Fibroblast of skin of back (primary cell): ENCODE measurements at places on chromosomes 2 and 18.

GRCh38 chr2:112646791-112647689 lies 1.3 kb downstream of the SLC20A1 start:
- DNase-seq: no peak

GRCh38 chr2:70381821-70382220 lies 80.0 kb upstream of the FAM136A start:
- peak; percentile 11 for DNase-seq

GRCh38 chr2:176078541-176079284 lies 5.0 kb downstream of the EVX2 start:
- no peak for DNase-seq

- DNase-seq: no peak
These were observed 7.1 kb downstream of the FBXO15 start for GRCh38 chr18:74140582-74140981.

DNA sequence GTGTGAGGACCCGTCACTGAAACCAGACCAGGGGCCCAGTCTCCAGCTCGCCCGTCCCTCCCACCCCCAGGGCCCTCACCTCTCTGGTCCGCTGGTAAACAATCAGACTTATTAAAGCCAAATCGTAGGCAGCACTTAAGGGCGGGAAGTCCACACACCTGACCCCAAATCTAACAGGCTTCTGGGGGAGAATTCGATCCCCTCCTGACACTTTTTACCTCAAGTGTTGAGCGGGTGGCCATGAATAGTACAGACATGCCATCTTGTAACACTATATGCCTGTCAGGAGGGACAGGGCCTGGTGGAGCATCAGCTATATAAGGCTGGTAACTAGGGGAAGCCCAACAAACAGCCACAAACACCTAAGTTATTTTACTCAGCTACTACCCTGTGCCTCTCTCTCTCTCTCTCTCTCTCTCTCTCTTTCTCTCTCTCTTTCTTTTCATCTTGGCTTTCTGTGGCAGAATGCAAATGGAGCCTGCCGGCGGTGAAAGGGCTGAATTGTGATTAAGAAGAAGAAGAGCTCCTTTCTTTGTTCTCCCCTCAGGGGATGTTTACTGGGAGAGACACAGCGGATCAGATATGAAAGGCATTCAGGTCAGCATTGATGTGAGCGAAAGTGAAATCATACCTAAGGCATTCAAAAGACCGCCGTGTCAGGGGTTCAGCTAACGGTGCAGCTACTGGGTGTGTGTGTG lies 9.5 kb downstream of the ZEB2 start:
- DNase-seq: peak; percentile 83

GRCh38 chr2:101689114-101689825 lies 8.2 kb upstream of the MAP4K4 start:
- no peak for DNase-seq

DNA sequence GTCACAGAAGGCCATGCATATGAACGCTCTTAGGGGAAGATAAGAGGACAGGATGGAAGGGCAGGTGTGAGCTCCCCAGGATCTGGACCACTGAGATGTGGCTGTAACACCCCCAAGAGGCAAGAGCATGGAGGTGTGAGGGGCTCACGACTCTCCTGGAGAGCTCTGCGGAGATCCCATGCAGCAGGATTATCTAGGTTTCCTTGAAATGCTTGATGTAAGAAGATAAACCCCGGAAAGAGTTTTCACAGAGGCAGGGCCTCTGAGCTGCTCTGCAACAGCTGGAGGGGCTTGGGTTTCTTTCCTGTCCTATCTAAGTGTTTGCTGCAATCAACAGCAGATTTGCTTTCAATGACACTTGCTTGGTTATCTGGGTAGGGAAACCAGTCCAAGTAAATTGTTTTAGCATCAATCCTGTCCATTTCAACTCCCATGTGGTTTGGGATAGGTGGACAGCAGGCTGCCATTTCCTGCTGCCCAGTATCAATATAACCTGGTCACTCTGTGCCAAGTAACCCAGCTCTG lies 138.9 kb downstream of the SMAD2 start:
- DNase-seq: no peak

DNA sequence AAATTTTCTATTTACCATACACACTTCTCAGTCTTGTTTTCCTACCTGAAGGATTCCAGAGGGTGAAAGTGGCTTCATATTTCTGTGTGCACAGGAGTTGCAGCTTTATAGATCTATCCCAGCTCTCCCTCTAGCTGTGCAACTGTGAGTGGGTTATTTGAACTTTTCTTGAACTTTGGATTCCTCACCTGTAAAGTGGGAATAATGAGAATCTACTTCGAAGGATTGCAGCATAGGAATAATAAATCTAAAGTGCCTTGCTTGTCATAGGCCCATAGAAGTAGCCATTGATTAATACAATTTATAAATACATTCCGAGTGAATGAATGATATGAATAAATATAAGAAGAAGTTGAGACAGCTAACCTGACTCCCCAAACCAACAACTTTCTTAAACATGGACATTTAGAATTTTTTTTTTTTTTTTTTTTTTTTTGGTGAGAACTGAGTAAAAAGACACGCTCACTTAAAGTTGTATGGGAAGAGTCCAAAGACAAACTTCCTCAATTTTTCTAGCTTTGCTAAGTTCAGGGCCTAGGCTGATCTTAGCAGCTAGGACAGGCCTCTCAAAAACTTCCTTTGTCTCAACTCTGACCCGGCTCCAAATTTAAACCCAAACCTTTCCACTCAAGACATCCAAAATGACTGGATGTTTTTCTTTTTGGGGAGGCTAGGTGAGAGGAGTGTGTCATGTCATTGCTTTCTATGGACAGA lies 203.3 kb upstream of the FBXO11 start:
- no peak for DNase-seq

DNA sequence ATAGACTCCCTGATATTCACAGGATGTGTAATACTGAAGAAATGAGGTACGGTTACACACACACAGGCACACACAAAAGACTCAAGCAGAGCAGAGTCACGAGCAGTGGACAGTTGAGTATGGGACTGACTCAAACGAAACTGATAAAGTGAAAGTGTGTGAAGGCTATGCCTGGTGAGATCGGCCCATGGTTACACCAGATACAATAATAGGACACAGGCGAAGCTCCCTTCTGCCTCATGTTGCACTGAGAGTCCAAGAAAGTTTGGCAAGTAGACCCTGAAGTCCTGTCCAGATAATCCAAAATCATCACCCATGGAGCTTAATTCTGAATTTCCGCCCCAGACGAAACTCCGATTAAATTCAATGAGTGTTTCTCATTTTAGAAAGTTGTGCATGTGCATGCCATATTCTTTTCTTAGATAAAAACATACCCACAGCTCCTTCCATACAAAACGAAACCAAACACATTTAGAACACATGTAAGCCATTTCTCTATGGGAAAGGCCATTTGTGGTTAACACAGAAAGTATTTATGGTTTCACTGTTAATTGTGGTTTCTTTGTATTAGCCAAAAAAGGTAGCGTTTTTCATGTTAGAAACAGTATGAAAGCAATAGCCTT lies 567.6 kb downstream of the PLCL1 start:
- peak; percentile 56 for DNase-seq

DNA sequence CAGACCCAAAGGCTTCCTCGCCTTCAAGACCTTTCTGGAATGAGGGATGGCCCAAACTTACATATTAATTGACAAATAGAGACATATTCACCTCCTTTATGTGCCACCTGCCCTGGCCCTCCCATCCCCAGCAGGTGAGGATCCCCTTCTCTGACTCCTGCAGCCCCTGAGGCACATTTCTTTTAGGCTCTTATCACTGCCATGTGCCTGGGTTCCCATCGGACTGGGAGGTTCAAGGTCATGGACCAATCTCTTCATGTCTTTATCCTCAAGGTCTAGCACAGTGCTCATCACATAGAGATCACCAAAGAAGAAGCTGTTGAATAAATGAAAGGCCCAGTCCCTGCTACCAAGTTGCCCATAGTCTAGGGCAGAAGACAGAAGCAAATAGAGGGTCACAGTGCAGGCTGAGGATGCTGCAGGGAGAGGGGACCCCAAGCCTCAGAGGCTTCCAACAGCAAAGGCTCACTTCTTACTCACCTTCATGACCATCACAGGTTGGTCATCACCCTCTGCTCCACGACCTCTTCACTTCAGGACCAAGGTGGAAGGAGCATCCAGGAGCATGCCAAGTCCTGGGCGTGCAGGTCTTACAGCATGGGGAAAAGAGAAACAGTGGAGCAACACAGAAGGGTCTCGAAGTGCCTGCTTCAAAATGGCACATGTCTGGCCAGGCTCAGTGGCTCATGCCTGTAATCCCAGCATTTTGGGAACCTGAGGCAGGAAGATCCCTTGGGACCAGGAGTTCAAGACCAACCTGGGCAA lies 193.9 kb downstream of the SMAD2 start:
- no peak for DNase-seq

- no peak for DNase-seq
These were observed 78.3 kb upstream of the TLK1 start for GRCh38 chr2:171238946-171239345.

- no peak for DNase-seq
These were observed 223.5 kb downstream of the NDUFA10 start for GRCh38 chr2:239801404-239802184.

DNA sequence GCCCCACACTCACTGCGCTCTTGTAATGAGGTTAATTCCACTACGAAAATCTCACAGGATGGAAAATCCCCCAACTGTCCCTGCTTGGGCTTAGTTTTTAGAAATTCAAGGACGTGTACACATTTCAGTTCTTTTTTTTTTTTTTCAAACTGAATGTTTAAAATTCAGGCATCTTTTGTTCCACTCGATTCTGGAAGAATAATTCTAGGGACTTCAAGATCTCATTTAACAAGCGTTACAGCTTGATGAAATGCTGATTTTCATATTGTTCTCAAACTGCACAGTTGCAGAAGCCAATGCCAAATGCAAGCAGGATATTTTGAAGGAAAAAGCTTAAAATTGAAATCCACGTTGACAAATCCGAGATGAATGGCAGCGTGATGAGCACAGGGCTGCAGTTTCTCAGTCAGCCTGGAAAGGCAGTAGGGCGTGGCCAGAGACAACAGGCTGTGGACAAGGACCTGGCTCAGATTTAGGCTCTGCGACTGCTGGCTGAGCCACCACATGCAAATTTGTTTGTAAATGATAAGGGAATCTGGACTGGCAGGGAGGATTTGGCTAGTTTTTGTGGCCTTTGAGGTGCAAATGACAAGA lies 128.1 kb upstream of the MYCN start:
- DNase-seq: no peak

GRCh38 chr2:27086090-27086723 lies 365 bp upstream of the KHK start:
- DNase-seq: peak; percentile 89

DNA sequence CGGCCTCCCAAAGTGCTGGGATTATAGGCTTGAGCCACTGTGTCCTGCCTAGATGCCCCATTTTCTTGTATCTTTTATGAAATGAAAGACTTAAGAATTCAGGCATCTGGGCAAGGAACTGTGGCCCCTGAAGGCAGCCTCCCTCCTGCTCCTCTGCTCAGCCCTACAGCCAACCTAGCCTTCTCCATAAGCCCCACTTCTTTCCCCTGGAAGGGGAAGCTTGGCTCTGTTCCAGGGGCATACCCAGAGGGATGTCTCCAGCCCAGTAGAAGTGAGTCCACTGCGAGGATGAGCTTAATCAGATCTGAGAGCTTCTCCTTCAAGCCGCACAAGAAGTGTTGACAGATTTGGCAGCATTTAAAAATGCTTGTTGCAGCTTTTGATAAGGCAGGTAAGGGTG lies 39.7 kb downstream of the RHOB start:
- DNase-seq: no peak

- no peak for DNase-seq
These were observed 65.7 kb upstream of the FIGN start for GRCh38 chr2:163801486-163801885.

- DNase-seq: peak; percentile 74
These were observed 5.5 kb downstream of the ZNF396 start for GRCh38 chr18:35371412-35372195.

GRCh38 chr2:67311536-67311935 lies 85.6 kb upstream of the ETAA1 start:
- DNase-seq: peak; percentile 78

- no peak for DNase-seq
These were observed 27.5 kb downstream of the ZNF892 start for GRCh38 chr2:95234816-95235215.

DNA sequence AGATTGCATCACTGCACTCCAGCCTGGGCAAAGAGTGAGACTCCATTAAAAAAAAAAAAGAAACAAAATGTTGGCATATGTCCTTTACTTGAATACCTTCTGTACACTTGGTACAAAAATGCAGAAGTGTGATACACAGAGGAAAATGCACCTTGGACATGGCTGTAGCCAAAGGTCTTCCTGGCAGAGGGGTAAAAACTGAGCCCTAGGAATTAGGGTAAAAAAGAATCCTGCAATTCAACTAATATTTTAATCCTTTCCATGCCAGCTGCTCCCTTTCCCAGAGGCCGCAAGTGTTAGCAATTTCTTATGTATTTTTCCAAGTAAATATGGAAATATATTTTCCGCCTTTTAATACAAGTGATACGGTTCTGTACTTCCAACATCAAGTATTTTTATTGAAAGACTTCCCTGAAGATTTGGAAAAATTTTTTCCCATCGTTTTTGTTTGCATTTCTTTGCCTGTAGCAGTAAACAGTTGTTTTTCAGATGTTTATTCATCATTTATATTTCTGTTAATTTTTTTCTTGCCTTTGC lies 26.2 kb downstream of the KCNJ13 start:
- DNase-seq: no peak

- no peak for DNase-seq
These were observed 41.0 kb upstream of the ZFP36L2 start for GRCh38 chr2:43267381-43267780.
